Anterior cingulate cortex (tissue), 58 donors: ENCODE measurements at places on chromosomes 1 and 21.

DNA sequence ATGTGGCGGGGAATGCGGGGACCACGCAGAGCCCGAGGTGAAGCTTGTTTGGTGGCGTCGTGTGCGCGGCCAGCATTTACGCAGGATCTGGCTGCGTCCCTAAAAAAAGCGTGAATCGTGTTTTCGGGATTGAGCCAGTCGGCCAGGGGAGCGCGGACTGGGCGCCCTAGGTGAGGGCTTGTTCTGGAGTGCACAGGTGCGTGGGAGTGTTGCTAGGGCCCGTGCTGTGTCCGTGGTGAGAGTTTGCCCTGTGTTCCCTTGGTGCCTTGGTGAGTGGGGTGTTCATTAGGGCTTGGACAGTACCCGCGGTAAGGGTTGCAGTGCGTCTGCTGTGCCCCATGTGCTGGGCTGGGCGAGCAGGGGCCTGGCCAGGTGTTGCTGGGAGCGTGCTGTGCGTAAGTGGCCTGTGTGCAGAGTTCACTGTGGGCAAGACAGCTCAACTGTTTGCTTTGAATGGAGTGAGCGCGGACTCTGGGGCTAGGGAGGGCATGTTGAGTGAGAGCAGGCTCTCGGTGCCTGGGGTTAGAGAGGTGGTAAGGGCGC lies 673 bp downstream of the CD46 start:
- no peak for DNase-seq

DNA sequence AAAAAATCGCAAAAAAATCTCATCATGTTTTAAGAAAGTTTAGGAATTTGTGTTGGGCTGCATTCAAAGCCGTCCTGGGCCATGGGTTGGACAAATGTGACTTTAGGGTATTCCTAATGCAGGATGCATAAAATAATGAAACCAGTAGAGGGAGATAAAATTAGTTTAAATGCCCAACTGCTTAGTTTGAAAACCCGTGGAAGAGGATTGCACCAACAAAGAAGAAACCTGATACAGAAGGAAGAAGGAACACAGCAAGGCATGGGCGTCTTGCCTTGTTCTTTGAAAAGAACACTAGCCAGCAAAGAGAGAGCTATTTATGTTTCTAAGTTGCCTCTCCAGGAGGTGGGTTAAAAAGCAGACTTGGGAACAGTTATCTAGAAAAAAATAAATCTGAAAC lies 37.9 kb downstream of the WDR3 start:
- DNase-seq, result no peak

DNA sequence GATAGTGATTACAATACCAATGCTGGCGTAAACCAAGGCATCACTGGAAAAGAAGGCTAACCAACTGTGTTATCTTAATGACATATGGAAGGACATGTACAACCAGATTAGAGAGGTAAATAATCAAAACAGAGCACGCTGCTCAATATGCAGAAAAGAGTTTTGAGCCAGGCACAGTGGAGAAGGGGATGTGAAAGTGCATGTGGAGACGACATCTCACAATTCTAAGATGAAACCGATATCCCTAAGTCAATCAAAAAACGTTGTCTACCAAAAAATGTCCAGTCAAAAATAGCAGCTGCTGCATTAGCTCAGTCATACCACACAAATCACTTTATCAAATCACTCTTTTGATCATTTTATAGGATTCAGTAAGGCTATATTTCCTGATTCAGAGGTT lies 116.3 kb upstream of the OLIG2 start:
- DNase-seq, result no peak

- no peak for DNase-seq
Observed at GRCh38 chr1:225863167-225863566, 19.0 kb downstream of the TMEM63A start.
